HuH-7 (cell line): ENCODE measurements at places on chromosomes 11 and 22.
A peak's percentile ranks its signal among the peaks of the same experiment; 100 is the strongest.

- no peak for DNase-seq
These were observed 33.7 kb upstream of the SMPD1 start for GRCh38 chr11:6356503-6357055.

DNA sequence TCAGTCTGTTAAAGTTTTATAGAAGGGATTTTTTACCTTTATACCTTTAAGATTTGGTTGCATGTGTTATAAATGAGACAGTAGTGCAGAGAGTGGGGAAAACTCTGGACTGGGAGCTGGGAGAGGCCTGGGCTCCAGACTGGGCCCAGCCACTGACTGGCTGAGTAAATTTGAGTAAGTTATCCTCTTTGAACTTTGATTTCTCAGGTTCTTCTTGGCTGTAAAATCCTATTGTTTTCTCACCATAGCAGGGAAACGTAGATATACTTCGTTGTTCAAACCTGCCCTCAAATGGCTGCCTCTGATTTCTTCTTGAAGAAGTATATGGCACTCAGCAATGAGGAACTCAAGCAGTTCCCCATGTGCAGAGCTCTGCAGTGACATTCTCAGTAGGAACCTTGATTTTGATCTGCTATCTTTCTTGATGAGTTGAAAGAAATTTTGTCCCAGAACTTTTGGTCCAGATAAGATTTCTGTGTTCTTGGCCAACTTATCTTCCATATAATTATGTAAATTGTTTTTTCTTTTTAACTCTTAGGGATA is 8.8 kb downstream of the BMAL1 start:
- DNase-seq, result no peak

DNA sequence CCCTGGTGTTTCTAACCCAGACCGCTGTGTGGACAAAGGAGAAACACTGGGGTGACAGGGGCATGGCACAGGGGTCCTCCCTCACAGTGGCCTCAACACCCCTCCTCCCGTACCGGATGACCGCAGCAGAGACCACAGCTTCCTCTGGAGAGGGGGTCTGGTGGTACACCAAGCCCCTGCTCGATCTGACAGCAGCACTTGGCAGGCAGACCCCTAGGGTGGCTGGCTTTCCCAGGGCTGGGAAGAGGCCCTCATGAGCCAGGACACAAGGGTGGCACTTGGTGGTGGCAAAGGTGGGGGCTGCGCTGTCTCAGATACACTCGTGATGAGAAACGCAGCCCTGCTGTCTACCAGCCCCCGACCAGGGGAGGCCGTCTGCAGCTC is 38.7 kb downstream of the DUSP8 start:
- DNase-seq, result no peak

- no peak for DNase-seq
These were observed 58.2 kb upstream of the PRSS23 start for GRCh38 chr11:86741839-86742805.

GRCh38 chr11:64378335-64378880 is 19.4 kb downstream of the RPS6KA4 start:
- DNase-seq, result no peak

DNA sequence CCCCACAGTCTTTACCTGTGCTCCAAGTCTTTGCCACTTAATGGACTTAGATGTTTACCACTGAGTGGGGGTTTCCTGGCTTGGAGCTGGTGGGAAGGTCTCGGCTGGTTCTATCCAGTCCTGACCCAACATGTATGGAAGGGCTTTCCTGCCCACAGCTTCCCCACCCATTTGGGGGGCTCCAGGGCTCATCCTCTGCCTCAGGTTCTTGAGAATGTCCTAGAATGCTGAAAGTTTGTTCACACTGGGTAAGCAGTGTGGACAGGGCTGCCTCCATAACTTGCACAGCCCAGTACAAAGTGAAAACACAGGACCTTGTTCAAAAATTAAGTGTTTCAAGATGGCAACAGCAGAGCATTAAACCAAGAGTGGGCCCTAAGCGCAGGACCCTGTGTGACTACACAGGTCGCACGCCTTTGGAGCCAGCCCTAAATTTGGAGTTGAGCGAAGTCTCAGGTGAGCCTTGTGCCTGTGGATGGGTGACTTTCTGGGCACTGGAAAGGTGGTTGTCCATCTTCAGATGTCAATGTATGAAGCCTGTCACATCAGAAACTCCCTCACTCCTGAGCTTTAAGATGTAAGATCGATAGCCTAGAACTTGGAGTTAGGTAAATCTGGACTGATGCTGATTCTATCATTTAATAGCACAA is 72.7 kb upstream of the NARS2 start:
- DNase-seq, result no peak

GRCh38 chr11:23315286-23315685 is 455.0 kb upstream of the CCDC179 start:
- DNase-seq, result no peak

- DNase-seq, result peak; percentile 72
These were observed 94.7 kb upstream of the RASSF10 start for GRCh38 chr11:12914400-12914912.

DNA sequence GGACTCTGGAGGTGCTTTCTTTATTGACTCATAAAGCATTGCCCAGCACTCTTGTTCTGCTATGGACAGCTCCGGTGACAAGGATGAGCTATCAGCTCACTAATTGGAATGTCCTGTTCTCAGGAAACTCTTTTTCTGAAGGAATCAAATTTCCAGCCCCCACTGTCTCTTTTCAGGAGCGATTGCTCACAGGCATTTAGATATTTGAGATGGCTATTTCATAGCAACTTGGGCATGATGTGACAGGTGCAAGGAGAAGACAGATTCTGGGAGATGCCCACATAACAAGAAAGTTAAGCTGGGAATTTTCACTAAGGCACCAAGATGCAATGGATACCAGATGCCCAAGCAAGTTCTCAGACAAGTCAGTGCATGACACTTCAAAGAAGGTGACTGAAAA is 123.4 kb upstream of the CSNK2A3 start:
- no peak for DNase-seq

- no peak for DNase-seq
These were observed 62.5 kb downstream of the USP35 start for GRCh38 chr11:78251083-78251775.

GRCh38 chr11:3767536-3767935 is 29.8 kb downstream of the NUP98 start:
- no peak for DNase-seq

DNA sequence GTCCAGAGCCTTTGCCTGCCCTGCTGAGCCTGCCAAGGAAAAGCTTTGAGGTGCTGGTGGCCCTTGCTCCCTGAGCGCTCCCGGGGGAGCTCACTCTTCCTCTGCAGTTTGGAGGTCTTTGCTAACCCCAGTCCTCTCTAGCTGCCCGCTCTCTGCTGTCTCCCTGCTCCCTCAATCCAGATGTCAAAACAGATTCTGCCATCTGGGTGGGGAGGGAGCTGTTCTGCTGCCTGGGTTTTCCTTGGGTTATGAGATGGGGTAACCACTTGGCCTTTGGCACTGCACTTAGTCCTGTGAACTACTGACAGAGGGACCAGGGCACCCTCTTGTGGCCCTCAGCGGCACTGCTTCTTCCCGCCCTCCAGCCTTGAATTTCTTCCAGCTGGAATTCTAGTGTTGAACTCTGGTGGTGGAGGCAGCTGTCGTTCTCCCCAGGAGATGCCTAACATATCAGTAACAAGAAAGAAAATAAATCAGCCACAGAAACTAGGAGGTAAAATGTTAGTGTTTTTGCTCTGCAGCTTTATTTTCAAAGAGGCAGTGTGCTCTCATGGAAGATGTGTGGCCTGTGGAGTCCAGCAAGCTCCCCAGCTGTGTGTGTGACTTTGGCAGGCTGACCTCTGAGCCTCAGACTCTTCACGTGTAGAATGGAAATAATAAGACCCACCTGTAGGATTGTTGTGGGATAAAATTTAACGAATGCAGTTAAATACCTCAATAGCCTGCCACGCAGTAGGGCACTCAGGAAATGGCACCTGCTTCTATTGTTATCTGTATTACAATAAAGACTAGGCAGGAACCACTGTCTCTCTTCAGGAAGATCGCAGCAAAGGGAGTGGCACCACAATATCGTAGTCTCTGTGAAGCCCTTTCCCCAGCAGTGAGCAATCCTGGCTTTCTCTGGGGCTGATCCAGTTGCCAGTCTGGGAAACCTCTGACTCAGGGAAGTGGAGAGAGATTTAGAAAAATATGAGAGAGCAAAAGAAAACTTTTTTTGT is 23.4 kb downstream of the ARFGAP2 start:
- peak; percentile 91 for DNase-seq

GRCh38 chr11:79087961-79088318 is 352.9 kb downstream of the TENM4 start:
- no peak for DNase-seq

DNA sequence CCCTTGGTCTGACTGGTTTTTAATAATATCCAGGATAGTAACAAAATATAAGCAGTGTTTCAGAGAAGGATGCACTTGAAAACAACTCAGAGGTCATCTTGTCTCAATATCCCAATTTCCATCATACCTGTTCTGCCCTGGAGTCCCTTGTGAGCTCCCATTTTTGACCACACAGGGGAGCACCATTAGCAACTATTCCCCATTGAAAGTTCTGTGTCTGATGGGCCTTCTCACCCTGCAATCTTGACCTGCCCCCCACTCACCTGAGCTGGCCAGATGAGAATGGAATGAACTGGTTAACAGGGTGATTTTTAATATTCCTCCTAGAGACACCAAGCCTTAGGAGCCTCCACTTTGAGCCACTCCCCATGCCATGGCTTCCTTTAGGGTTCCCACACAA is 3.8 kb upstream of the CAPN5 start:
- DNase-seq, result no peak

DNA sequence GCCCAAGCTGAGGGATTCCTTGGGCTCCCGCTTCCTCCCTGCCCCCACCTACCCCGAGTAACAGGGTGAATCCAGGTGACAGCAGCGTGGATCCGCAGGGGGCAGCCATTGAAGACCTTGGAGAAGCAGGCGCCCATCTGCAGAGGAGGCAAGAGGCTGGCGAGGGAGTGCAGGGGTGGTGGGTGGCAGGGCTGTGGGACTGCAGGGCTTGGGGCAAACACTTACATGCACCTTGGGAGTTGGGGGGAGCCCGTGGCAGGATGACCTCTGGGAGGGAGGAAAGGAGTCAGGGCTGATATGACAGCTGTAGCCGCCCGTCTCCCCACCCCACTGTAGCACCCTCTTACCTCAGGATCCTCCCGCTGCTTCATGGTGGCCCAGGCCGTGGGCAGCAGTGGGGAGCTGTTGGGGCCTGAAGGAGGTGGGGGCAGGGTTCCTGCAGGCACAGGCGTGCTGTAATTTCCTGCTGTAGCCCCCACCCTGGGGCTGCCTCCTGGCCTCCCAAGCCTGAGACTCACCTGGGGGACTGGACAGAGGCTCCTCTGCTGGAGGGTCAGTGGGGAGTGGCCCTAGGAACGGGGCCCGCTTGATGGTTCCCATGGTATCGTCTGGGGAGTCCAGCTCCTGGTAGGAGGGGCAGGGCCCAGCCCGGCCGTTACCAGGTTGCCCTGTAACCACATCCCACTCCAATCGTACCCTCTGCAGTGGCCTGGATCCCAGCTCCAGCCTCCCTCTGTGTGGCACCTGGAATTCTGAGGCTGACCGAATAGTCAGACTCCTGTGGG is 6.1 kb downstream of the MAP4K2 start:
- no peak for DNase-seq

GRCh38 chr11:130916238-130916855 is at the start of gene SNX19:
TSS of gene SNX19 (minus strand) at chr11:130916479. CDS start at chr11:130915939, 540 bp downstream.
- peak; percentile 85 for DNase-seq

DNA sequence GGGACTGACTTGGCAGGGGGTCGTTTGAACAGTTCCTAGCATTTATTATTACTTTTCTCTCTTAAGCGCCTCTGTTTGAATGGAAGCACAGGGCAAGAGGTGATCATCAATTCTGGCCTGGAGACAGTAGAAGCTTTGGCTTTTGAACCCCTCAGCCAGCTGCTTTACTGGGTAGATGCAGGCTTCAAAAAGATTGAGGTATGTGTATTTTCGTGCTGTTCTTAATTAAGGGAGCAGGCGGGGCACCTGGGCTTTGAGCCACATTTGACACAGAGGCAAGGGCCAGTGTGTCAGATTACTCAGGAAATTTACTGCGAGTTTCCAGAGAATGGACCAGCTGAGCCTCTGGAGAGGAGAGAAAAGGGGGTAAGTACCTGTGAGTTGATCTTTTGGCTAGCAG is 102.4 kb upstream of the SORL1-AS1 start:
- DNase-seq, result no peak

DNA sequence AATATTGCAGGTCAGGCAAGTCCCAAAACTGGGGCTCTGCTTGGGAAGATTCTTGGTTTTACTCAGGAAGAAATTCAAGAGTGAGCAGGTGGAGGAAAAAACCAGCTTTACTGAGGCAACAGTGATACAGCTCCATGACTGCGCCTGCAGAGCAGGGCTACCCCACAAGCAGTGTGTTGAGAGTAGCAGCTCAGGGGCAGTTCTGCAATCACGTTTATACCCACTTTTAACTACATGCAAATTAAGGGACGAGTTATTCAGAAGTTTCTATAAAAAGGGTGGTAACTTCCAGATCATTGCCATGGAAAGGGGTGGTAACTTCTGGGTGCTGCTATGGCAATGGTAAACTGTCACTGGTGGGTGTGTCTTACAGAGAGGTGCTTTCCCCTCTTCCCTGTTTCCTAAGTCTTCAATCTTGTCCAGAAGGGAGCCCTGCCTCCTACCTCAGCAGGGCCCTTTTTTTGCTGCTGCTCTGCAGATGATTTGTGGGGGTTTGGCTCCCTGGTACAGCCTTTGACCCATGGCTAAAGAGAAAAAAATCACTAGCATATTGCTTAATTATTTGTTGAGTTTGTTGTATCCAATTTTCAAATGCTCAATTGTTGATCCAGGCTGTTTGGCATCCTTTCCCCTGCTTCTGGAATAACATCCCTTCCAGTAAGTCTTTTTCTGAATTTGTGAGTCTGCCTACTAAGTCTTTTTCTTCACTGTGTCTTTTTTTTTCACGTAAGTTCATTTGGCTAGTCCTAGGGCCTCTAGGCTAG is 30.0 kb upstream of the ME3 start:
- no peak for DNase-seq

- DNase-seq, result no peak
These were observed 15.9 kb downstream of the PTDSS2 start for GRCh38 chr11:465896-466530.

GRCh38 chr22:47918276-47918921 is 1155.9 kb downstream of the TBC1D22A start:
- DNase-seq, result no peak

GRCh38 chr22:29457730-29458129 is 19.3 kb downstream of the RFPL1 start:
- peak; percentile 93 for DNase-seq
